ENCODE measurements at places on chromosomes 11 and 22.

DNA sequence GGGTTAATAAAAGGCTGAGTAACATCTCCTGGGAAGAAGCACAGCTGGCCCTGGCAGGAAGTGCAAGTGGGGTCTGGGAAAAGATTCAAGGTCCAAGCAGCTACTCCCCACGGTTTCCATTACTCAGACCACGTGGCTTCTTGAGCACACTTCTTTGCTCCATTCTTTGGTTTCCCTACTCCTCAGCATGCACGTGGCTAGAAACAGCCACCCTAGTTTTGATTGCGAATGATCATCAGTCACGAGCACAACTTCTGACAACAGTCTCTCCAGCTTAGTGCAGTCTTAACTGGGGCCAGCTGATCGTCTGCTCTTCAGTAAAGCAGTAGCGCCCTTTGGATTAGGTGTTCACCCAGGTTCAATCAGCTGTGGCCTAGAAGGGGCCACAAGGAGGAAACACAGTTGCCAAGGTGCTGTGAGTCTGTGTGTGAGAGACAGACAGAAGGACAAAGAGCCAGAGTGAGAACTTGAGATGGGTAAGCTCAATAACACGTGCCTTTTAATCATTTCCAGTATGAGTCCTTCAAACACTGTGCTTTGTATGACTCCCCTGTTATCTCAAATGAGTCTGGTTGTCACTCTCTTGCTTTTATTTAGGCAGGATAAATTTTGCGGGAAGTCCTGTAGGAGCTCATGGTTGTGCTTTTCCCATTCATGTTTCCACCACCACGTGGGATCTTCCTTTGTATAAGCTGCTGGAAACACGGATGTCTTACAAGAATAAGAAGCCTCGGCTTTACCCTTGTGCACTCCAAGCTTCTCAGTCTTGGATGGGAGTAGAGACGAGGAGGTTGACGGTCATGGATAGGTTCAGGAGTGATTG is 901 bp upstream of the PARVA start:
- H3K4me1 ChIP-seq, result no peaks in the 10 kb centered on the region
- no peak for DNase-seq
- H3K27ac ChIP-seq, result no peak overlapping the region
- no peaks in the 10 kb centered on the region for H3K36me3 ChIP-seq
- H3K4me3 ChIP-seq, result peak overlapping the region; percentile 41

DNA sequence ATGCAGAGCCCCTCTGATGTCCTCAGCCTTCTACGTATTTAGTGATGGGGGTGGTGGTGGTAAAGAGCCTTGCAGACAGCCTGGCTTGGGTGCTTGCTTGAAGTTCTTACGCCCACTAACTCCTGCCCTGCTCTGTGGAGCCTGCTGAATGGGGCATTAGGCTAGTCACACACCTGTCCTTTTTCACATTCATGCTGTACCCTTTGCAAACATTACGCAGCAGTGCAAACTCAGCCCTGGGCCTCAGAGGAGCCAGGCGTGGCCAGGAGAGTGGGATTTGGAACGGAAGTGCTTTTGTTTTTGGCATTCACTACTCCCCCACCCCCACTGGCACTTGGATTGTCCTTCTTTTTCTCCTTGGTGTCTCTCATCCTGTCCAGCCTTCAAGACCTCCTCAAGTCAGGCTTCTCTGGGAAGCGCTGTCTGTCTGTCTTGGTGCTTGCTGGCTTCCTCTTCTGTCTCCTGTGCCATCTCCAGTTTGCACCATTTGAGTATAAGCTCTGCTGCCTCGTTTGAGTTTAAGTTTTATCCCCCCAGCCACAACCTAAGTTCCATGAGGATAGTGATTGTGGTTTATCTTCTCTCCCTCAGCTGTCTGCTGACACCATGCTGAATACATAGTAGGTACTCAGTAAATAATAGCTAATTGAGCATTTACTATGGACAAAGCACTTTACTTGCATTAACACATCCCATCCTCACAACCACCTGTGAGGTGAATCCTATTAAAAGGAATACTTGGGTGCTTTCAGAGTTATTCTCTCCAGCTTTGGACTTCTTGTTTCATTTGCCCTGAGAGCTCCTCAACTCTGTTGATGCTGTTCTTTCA is 26.7 kb downstream of the ZBTB16 start:
- no peak overlapping the region for H3K27ac ChIP-seq
- peaks cover 30% of the 10 kb centered on the region for H3K27me3 ChIP-seq
- peaks cover 2% of the 10 kb centered on the region for H3K36me3 ChIP-seq
- H3K4me1 ChIP-seq, result peaks cover 27% of the 10 kb centered on the region

DNA sequence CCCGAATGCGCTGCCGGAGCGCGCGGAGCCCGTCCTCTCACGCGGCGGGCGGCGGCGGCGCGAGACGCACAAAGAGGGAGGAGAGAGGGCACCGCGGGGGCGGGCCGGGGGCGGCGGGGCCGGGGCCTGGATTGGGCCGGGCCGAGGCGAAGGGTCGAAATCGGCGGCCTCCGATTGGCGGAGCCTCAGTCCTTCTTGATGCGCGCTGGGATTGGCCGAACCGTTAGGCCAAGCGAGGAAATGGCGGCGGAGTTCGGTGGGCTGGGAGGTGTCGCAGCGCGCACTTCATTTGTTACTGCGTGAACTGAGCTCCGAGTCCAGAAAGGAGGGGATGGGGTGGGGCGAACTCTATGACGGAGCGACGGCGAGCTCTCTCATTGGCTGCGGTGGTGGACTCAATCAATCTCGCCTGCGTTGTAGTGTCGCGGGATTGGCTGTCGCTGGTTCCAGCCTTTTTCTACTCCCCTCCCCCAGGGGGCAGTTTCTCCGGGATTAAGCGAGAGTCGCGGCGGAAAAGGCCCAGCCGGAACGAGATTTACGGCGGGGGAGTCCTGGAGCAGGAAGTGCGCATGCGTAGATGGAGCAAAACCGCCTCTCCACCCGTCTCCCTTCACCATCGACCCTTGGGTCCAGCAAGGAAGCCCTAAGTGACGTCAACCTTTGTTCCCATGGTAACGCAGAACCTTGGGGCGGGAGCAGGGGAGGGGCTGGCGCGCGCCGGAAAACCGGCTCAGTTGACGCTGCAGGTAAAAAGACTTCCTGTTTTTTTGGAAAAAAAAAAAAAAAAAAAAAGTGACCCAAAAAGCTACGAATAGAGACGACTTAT is at the start of gene SF1:
Gene SF1 (minus strand): TSS at position 70 of the 826 bp plus-strand sequence. CDS start 150 bp downstream, outside the sequence.
- peak within 1 kb of the TSS; percentile 97 for H3K27ac ChIP-seq
- H3K4me1 ChIP-seq, result peaks cover 47% of the 10 kb centered on the region
- H3K36me3 ChIP-seq, result peaks cover 33% of the 10 kb centered on the region
- DNase-seq, result peak; percentile 95
- peak within 1 kb of the TSS; percentile 88 for H3K4me3 ChIP-seq
- H3K27me3 ChIP-seq, result no peaks in the 10 kb centered on the region

DNA sequence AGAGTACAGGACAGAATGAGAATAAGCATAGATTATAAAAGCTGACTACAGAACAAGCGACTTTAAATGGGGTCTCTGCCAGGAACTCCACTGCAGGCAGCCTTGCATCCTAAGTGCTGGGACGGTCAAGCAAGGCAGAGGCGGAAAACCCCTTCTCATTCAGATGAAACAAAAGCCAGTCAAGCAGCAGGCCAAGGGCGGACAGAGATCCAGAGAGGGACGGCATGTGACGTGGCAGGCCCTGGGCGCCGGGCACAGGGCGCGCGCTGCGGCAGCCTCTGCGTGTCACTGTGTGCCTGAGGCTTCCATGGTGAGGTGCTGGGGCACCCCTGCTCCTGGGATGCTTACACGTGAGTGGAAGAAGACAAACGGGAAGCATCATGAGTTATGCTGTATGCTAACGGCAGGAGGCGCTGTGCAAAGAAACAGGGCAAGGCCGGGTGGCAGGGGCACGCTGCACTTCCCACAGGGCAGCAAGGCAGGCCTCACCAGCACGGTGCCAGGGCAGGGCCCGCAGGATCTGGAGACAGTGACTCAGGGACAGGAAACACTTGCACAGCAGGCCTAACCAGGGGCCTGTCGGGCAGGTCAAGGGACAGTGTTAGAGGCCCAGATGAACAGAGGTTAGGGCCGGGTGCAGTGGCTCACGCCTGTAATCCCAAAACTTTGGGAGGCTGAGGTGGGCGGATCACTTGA is 6.2 kb downstream of the TOLLIP start:
- no peak overlapping the region for H3K4me3 ChIP-seq
- DNase-seq, result no peak
- H3K36me3 ChIP-seq, result no peaks in the 10 kb centered on the region
- H3K4me1 ChIP-seq, result peaks cover 15% of the 10 kb centered on the region
- no peak overlapping the region for H3K27ac ChIP-seq

GRCh38 chr22:44396021-44396726 is 83.4 kb upstream of the SHISAL1 start:
- peaks cover 2% of the 10 kb centered on the region for H3K4me1 ChIP-seq
- H3K36me3 ChIP-seq, result no peaks in the 10 kb centered on the region
- H3K27me3 ChIP-seq, result no peaks in the 10 kb centered on the region
- DNase-seq, result no peak

GRCh38 chr11:79129702-79130101 is 311.1 kb downstream of the TENM4 start:
- no peaks in the 10 kb centered on the region for H3K36me3 ChIP-seq
- H3K4me3 ChIP-seq, result no peak overlapping the region
- H3K27me3 ChIP-seq, result no peaks in the 10 kb centered on the region

GRCh38 chr11:96197801-96198701 is 144.9 kb downstream of the MAML2 start:
- H3K36me3 ChIP-seq, result peaks cover 51% of the 10 kb centered on the region
- no peak for DNase-seq
- H3K4me1 ChIP-seq, result peaks cover 30% of the 10 kb centered on the region

DNA sequence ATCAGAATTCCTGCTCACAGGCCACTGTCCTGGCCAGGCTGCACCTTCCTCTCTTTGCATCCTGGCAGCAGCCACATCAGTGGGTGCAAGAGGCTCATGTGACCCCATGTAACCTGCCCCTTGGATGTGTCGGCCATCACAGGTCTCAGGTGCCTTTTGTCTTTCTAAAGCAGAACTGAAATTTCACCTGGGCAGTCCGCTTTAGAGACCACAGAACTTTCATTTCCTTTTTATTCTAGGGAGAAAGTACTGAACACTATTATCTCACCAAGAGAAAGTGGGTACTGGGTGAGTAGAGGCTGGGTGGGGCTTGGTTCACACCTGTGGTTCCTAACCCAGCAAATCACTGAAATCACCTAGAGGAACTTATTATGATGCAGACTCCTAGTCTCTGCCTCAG is 51.7 kb upstream of the NUP160 start:
- no peak for DNase-seq
- no peak overlapping the region for H3K27ac ChIP-seq
- no peaks in the 10 kb centered on the region for H3K36me3 ChIP-seq
- H3K4me1 ChIP-seq, result peaks cover 15% of the 10 kb centered on the region
- no peak overlapping the region for H3K4me3 ChIP-seq
- H3K27me3 ChIP-seq, result no peaks in the 10 kb centered on the region

DNA sequence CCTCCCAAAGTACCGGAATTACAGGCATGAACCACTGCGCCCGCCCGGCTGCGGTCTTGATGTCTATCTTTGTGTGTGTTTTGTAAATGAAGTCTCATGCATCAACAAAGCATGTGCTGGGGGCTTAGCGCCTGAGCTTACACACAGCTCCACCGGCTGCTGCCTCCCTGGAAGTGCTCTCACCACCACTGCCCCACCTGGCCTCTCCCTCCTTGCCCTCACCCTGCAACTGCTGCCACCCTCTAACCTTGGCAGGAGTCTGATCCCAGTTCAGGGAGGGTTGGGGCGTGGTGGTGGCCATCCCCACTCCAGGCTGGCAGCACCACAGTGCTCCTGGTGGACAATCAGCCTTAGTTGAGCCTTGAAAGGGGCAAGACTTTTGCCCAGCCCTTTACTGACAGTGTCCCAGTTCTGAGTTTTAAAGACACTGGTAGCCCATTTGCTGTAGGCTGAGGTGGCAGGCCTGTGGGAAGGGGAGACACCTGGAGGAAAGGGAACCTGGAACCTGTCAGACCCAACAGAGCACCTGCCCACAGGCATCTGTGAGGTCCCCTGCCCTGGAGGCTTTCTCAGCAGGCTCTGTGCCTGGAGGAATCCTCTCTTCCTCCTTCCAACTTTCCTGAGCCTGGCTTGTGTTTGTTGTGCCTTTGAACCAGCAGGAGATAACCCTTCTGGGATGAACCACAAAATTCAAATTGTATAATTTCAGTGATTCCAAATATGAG is 42.4 kb upstream of the WEE1 start:
- peaks cover 4% of the 10 kb centered on the region for H3K36me3 ChIP-seq
- no peak overlapping the region for H3K27ac ChIP-seq
- DNase-seq, result no peak
- no peaks in the 10 kb centered on the region for H3K27me3 ChIP-seq

DNA sequence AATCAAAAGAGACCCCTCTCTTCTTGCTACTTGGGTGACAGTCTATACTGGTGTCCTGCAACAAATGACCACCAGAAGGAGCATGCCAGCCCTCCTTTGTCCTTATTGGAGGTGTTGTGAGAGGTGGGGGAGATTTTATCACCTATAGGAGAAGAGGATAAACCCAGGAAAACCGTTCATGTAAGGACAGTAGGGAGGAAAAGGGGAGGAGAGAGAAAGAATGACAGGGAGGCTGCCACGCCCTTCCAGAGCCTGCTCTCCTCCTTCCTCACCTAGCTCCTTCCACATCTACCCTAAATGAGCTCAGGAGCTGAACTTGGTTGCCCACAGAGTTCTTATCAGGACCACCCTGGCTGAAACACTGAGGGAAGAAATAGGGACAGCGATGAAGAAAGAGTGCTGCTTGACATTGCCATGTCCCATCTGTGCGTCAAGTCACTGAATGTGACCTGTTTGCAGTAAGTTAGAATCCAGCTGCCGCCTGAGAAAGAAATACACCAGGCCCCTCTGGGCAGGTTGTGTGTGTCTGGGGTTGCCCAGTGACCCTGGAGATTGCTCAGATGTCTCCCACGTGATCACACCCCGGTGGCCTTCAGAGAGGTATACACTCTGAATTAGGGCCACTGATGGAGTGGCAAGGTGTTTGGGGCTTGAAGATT is 40.4 kb upstream of the ETS1 start:
- H3K4me3 ChIP-seq, result peak overlapping the region; percentile 84
- DNase-seq, result no peak
- no peaks in the 10 kb centered on the region for H3K27me3 ChIP-seq
- H3K27ac ChIP-seq, result peak overlapping the region; percentile 93

DNA sequence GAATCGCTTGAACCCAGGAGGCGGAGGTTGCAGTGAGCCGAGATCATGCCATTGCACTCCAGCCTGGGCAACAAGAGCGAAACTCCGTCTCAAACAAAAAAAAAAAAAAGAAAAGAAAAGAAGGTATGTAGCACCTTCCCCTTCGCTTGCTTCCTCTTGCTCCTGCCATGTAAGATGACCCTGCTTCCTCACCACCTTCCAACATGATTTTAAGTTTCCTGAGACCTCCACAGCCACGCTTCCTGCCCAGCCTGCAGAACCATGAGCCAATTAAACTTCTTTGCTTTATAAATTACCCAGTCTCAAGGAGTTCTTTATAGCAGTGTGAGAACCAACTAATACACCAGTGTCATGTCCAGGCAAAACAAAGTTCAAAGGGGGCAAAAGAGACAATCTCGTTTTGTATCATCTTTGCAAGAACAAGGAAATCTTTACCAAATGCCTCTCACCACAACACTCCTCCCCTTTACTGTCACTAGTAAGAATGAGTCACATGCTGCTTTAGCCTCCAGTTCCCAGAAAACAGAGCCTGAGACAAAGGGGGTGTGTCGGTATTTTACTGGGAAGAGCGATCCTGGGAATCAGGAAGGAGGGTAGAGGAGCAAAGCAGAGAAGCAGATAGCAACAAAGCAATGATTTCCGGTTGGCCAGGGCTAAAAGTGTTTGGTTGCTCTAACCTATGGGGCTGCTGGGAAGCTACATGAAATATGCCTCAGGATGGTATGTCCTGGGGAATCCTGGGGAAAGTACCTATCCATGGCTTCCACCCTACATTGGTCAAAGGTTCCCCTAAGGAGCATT is 10.5 kb upstream of the MCHR1 start:
- DNase-seq, result no peak
- no peaks in the 10 kb centered on the region for H3K27me3 ChIP-seq
- peaks cover 17% of the 10 kb centered on the region for H3K4me1 ChIP-seq
- H3K36me3 ChIP-seq, result peaks cover 6% of the 10 kb centered on the region
- H3K4me3 ChIP-seq, result peak overlapping the region; percentile 56
- H3K27ac ChIP-seq, result peak overlapping the region; percentile 85

Data from activated naive CD8-positive, alpha-beta T cell treated with anti-CD3 and anti-CD28 coated beads, Interleukin-2, amount 10 ng/mL, durations not matched to agents 7 days and 5 days (primary cell).